CD4-positive, alpha-beta T cell treated with Interleukin-17A for 4 hours (primary cell): ENCODE measurements at places on chromosomes 5 and 9.

DNA sequence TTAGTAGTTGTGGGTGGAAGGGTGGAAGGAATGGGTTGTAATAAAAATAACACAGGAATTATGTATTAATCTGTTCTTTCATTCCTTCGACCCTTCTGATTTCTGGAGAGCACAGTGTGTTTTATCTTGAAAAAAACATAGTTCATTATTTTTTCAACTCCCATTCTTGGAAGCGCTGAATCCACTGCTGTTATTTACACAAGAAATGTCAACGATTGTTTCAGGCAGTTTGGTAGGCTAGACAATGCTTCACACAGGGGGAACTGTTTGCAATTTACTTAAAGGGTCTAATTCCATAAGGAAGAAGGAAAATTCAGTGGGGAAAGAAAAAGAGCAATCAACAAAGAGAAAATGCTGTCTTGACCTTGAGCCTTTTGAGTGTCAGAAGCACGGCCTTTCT lies 142.9 kb downstream of the TLE1 start:
- DNase-seq, result no peak

DNA sequence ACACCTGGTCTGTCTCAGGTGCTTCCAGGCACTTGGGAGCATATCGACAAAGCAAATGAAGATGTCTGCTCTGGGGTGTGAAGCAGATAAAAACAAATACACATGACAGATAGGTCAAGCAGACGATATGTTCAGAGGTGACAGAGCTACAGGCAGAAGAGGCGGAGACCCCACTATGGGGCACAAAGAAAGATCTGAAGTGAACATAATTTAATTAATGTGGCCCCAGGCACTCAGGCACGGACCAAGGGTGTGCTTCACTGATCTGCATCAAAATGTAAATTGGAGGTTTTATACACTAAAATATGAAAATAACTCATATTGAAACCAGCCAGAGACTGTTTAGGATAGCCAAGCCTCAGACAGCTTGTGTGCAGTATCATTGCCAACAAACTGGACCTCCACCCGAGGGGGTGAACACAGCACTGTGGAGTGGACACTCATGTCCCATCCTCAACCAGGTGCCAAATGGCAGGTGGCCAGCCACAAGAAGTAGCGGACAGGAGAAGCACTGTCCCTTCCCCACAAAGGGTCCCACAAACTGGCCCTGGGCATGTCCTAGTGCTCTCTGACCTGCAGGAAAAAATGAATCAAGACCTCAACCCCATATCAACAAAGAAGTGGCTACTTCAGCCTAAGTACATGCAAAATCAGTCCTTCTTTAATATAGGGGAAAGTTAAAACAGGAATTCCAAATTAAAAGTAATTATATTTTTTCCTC lies 29.2 kb downstream of the ROR2 start:
- DNase-seq, result no peak

DNA sequence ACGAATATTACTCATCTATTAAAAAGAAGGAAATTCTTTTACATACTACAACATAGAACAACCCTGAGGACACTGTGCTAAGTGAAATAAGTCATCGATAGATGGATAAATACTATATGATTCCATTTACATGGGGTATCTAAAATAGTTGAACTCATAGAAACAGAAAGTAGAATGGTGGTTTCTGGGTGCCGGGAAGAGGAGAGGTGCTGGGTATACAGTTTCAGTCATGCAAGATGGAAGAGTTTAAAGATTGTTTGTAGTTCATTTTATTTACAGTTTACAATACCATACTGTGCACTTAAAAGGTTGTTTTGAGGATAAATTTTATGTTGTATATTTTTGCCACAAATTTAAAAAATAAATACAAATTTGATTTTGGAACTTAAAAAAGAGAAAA lies 267.5 kb upstream of the ITGA1 start:
- DNase-seq, result no peak

DNA sequence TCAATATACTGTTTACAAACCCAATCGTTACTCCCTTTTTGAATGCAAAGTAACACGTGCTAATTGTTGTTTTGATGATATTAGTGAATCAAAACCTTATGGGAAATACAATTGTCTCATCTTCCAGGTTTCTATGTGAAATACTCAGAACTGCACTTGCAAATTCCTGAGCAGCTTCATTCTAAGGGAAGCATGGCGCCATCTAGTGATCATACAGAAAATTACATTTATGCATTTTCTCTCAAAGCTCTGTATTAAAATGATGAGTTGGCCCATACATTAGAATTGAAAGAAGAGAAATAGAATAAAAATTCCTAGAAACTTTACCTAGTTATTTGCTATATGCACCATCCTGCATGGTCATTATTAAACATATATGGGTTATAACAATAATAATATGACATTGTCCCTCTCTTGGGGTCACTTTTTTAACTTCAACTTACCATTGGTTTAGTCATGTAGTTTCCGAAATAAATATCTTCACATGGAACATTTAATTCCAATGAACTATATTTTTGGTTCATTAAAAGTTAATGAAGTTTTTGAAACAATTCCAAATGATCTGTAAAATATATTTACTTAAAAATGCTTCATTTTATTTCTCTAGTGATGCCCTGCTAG lies 220.0 kb downstream of the PDE4D start:
- no peak for DNase-seq

- no peak for DNase-seq
These were observed 15.1 kb downstream of the DROSHA start for GRCh38 chr5:31516802-31517201.

DNA sequence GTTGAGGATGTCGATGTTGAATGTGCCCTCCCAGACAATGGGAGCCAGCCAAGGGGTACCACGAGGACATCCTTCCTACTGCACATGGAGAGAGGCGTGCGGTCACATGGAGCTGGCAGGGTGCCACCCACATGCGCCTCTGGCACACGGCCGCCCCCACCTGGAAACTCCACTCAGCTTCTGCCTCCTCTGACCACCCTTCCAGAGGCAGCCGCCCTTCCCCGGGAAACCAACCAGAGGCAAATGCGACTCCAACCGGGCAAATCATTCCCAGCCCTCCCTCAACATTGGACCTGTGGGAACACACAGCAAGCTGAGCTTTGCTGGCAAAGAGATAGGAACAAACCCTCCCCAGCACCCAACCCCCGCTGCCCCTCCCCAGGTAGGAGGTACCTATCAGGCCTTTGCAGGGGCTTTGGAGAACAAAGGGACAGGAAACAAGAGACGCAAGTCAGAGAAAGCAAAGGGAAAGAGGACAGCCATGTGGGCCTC lies 17.5 kb downstream of the ABO start:
- DNase-seq, result no peak

DNA sequence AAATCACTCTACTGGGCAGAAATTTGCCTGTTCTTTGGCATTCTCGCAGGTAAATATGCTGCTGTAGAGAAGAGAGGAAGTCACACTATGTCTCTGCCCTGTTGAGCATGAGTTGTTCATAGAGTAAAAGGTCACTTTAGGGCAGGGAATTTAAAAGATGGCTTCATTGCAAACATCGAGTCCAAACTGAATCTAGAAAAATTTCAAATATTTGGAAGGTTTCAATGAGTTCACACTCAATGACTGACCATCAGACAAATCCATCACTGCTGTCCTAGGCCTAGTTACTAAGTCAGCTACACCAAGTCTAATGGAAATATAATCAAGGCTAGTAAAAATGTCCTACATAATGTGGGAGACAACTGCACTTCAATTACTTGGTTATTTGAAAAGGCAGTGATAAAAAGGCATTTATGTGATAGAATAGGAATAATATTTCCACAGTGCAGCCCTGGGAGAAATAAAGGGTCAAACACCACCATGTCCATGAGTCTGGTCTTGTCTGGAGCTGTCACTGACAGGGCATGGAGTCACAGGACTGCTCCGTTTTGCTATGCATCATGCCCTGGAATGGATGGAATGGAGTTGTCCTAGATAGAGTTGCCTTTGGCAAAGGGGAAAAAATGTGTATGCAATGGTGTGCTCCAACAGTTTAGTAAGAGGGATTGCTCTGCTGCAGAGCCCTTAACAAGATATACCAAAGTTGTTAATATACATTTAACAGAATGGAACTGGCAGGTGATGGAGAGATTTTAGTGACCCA lies 218.5 kb upstream of the DAPK1 start:
- DNase-seq, result no peak

GRCh38 chr5:1660511-1660910 lies 136.8 kb upstream of the LPCAT1 start:
- DNase-seq, result no peak

- DNase-seq, result peak; percentile 38
These were observed 603.3 kb downstream of the KIF4B start for GRCh38 chr5:155616779-155617392.

DNA sequence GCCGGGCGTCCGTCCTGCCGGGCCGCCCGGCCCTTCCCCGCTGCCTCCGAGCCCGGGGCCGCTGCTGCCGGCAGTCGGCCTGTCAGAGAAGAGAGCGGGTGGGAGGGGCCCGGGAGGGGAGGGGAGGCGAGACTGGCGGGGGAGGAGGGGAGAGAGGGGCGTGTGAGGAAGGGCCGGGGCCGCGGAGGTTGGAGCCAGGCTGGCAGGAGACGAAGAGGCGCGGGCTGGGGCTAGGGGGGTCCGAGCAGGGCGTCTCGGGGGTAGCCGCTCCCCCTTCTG lies 570 bp downstream of the CREBRF start:
- DNase-seq, result peak; percentile 90

DNA sequence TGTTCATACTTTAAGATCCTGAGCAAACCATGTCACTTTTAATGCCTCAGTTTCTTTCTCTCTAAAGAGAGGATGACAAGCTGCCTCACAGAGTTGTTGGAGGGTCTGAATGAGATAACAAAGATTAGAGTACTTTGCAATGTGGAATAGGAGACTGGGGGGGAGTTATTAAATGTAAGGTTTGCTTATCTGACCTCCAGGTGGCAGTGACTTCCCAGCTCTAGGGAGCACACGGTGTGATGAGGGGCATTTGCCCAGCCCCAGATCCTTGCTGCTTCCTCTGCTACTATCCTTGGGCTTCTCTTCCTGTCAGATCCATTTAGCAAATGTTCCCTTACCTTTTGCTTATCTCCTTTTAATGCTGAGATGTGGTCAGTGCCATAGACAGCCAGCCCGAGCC lies 30.7 kb downstream of the ENHO start:
- DNase-seq, result no peak

DNA sequence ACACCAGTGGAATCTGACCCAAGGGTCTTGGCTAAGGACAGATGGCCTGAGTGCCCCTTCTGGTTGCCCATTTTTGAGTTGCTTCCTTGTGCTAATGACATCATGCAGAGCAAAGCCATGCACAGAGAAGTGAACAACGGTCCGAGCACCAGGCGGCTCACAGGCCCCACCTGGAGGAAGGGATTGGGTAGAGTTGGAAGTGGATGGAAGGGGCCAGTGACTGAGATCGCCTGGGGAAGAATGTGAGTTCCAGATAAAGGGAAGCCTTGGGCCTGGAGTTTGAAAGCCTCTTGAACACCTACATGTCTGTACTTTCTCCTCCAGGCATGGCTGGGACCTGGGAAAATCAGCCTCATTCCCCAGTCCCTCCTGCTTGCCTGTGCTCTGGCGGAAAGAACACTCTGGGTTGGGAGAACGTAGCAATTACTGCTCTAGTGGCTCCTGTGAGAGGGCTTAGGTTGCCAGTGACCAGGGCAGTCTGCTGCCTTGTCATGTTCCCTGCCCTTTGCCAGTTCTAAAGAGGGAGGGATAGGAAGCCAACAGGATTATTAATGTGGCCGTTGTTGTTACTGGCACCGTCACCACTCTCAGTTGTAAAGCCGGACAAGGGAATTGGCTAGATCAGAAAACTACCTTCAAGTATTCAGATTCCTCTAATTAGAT lies 62.5 kb upstream of the PTPN3 start:
- no peak for DNase-seq

DNA sequence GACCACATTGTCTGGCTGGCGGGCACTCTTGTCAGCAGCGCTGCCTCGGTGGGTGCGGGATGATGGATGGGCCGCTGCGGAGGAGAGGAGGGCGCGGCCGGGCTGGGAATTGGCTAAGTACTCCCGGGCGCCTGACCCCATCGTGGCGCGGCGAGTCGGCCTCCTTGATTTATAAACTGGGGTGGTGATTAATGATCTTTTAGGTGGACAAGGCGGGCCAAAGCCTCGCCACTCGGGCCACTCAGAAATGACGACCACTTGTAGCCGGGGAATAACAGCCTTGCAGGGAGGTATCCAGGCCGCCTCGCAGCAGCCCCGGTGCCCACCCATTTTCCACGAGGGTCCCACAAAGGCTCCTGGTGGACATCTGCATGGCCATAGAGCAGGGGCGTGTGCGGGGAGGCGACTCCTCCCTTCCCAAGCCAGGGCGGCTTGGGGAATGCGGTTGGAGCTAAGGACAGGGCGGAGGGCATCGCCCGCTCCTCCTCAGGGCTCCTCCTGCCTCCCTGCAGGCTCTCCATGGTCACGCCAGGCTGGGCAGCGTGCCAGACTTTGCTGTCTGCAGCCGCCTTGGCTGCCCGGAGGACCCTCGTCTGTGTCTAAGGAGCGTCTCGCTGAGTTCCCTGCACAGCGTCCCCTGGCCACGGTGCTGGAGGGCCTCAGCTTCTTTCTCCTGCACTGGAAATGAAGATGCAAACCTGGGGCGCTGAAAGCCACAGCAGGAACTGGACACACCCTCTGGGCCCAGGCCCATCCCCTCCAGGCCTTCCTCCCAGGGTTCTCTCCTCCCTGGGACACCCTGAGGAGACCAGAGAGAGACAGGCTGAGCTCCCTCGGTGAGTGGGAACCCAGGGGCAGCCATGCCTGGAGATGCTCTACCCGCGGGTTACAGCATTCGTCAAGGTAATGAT lies 287.4 kb upstream of the IRX4 start:
- no peak for DNase-seq

- DNase-seq, result no peak
These were observed 195.4 kb downstream of the HSPA4 start for GRCh38 chr5:133247151-133247709.

DNA sequence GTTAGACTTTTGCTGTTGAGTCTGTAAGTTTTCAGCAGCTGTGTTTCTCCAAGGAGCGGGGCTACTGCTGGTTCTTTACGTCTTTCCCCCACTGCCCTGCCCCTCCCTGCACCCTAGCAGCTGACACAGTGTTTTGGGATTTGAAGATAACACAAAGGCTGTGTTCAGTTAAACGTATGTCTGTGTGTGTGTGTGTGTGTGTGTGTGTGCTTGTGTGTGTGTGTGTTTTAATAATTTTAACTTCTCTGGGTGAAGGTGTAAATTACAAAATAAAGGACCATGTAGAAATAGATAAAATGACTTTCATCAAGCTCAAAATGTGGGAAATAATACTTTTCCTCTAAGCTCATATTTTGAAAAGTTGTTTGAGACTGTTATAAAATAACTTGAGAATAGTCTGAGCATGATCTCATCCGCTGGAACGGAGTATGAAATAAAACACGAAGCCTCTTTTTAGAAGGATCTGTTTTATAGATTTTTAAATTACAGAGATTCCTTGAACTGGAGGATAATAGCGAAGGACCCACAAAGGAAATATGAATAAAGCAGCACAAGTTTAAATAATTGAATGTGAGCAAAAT lies 10.9 kb downstream of the ABL1 start:
- no peak for DNase-seq
